HuH-7.5 (cell line): ENCODE measurements at places on chromosomes 13 and 19.

- DNase-seq = no peak
Measured at GRCh38 chr19:55272142-55272541, 7.8 kb downstream of the HSPBP1 start.

GRCh38 chr13:73517766-73518165, 459.0 kb downstream of the KLF5 start:
- no peak for DNase-seq

GRCh38 chr13:42561752-42562467, 12.0 kb upstream of the TNFSF11 start:
- no peak for DNase-seq

GRCh38 chr13:113320226-113320875, 23.3 kb downstream of the LAMP1 start:
- no peak for DNase-seq

GRCh38 chr19:29645911-29646310, 19.4 kb upstream of the PLEKHF1 start:
- DNase-seq = no peak

GRCh38 chr19:7598180-7598579, 2.5 kb downstream of the CAMSAP3 start:
- DNase-seq = no peak

GRCh38 chr13:49410006-49410405, 33.9 kb downstream of the CAB39L start:
- DNase-seq = no peak

DNA sequence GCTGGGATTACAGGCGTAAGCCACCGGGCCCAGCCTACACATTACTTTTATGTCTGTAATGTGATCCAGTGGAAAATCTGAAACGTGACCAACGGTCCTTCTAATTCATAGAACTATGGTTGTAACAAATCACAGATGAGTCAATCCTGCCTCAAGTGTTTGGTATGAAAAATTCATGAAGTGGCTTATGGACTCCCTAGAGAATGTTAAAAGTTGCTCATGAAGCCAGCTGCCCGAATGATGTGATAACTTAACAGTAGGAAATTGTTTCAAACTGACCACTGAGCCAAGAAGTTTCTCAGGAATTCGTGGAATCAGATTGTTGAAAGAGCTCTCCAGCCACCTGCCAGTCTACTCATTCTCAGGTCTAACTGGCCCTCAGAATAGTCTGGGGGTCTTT, 59.4 kb upstream of the FARP1 start:
- DNase-seq = no peak

GRCh38 chr13:32737111-32737571, 150.9 kb downstream of the PDS5B start:
- no peak for DNase-seq

GRCh38 chr13:99629641-99630040, 128.4 kb downstream of the TM9SF2 start:
- DNase-seq = no peak

DNA sequence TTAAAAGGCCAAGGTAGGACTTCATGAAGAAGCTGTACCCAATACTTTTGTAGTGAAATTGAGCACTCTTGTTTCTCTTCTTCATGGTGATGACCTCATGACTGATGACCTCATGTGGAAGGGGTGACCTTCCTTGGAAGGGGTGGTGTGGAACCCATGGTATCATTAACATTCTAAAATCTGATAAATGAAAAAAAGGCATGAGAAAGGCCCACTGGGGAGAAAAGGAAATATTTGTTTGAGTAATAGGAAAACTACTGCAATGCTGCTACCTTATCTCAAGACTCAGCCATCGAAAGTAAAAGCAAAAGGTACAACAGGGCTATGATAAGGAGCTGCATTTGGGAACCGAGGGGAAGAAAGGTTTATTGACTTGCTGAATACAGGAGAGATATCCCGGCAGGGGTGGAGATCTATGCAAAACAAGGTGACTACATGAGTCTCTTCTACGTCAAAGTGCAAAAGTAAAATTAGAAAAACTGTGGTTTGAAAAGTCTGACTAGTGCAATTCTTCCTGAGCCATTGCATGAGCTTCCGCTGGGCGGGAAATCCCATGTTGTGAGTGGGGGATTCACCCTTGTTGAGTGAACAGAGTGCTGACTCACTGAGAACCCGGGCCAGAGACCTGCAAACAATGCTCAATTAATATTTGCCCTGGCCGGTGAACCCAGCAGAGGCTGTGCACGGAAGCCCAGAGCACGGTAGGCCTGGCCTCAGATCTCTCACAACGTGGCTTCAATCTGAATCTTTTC, 138.9 kb upstream of the RFC3 start:
- DNase-seq = peak; percentile 75

GRCh38 chr19:16372065-16372915, 47.7 kb downstream of the KLF2 start:
- DNase-seq = no peak

- no peak for DNase-seq
Measured at GRCh38 chr13:98768522-98768921, 16.1 kb upstream of the SLC15A1 start.

DNA sequence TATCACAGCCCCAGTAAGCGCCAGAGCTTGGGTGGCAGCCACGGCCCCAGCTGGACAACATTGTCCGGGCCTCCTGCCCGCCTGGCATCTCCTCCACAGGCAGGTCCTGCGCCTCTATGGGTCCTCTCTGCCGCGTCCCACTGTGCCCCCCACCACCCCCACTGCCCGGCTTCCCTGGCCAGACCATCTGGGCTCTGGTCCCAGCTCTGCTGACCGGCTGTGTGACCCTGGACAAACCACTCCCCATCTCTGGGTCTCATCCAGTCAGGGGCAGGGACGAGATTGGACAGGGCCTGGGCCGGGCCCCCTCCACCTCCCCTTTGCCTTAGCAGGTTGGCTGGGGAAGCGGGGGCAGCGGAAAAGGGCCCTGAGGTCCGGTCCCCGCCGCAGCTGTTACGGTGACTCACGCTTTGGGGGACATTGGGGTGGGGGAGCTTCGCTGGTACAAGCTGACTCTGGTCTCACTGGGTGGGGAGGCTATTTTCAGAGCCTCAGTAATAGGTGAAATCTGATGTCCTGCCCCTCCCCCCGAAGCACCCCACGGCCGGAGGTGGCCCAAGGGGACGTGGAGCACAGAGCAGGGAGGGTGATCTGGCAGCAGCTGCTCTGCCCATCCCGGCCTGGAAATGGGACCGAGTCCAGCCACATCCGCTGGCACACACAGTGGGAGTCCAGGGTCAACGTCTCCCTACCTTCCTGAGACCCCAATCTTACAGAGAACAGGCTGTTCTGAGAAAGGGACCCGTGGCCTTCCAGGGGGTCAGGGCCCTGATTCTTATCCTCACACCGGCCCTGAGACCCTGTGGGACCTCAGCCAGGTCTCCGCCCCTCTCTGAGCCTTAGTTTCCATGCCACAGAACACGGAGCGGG, 9.1 kb downstream of the NFIC start:
- no peak for DNase-seq

- no peak for DNase-seq
Measured at GRCh38 chr13:59522652-59523051, 641.1 kb downstream of the DIAPH3 start.

DNA sequence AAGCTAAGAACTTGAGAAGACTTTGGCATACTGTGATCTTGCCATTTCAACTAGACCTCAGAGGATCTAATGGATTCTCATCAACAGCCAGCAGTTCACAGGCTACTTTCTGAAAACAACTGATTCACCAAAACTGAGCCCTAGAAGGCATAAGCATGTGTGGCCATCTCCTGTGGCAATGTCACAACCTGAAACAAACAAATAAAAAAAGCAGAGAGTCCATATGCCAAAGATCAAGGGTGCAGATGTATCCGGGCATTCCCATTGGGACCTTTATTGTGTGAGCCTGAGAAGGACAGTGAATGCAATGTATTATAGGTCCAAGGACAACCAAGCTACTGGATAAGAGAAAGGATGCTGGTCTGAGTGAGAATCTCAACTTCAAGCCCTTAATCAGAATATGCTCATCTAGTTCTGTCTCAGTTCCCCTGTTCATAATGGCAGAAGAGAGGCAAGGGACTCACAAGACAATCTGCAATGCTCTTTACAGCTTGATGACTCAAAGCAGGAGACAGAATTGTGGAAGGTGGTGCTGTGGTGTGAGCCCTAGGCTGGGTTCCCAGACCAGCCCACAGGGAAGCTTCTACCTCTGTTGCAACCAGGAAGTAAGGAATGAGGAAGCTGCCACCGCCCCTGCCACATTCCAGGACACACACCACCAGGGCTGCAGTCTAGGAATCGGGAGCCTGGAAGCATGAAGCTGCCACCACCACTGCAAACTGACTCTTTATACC, 133.7 kb downstream of the RAP2A start:
- peak; percentile 27 for DNase-seq

DNA sequence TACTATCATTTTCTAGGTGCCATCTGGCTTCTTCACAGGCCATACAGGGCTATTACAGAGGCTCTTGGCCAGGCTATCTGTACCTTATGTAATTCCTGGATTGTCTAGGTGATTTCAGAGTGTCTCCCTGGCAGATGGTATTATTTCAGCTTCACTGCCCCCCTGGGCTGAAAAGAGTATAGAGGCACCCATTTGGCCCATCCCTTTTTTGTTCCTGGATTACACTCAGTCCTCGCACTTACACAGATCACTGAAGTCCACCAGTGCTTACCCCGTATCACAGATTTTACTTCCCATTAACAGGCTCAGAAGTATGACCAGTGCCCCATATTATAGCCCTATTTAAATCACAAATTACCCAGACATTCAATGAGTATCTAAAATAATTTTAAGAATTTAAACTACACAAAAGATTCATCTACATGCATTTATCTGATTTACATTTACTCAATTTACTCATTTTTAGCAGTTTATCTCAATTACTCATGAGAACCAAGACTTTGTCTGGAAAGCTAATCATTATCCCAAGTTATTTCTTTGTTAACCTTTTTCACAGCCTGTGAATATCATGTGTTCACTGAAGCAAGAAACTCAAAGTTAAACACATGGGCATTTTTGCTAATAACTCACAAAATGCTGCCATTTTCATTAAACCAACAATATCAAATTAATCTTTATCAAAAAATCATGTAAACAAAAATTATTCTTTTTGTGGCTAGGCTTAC, 121.0 kb downstream of the PCDH20 start:
- no peak for DNase-seq

DNA sequence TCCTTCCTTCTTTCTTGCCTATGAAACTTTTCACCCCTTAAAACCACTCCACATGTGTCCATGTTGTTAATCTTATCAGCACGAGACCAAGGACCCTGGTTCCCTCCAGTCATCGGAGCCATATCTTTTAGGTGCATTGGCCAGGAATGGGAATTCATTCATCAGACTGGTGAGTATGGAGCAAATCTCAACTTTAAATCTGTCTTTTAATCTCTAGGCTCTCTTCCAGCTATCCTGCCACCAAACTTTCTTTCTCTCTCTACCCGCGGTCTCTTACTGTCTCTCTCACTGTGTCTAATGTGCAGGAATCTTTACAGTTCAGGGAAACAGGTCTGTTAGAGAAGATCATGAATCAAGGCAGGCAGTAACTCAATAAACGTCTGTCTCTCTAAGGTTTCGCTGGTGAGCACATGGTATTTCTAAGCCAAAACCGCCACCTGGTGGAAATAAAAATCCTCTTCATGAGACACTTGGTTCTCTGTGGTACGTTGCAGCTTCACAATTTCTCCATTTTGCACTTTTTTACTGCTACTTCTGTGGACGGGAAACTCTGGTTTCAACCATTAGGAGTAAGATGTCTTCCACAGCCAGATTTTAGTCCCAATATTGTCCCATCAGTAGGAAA, 16.1 kb downstream of the LGALS16 start:
- DNase-seq = peak; percentile 25

DNA sequence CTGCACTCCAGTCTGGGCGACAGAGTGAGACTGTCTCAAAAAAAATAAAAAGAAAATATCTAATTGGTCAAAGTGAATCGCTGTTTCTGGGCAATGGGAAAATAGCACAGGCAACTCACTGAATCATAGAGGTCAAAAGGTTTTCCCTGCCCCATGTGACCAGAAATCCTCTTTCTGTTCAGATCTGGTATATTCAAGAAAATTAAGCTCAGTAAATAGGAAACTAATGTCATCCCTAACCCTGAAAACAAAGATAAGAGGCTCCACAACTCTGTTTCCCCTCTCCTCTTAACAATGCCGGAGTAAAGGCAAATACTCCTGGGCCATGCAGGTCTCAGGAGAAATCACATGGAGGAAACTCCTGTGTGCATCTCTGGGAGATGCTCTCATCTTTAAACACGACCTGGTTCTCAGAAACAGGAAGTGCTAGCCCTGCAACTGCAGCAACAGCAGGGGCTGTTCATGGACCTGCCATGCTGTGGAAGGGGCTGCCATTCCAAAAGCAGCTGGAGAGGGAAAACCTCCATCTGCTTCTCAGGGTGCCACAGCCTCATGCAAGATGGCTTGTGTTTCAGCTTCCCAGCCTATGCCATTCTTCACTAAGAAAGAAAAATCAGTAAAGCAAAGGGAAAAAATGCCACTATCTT, 47.5 kb upstream of the SLC7A9 start:
- no peak for DNase-seq

- DNase-seq = no peak
Measured at GRCh38 chr13:110756219-110756631, 42.7 kb downstream of the ING1 start.

GRCh38 chr13:98480915-98481877, 95.7 kb downstream of the STK24 start:
- no peak for DNase-seq

- peak; percentile 81 for DNase-seq
Measured at GRCh38 chr19:46860846-46861690, at the start of gene ARHGAP35. Gene ARHGAP35 (plus strand): TSS chr19:46860997. CDS start chr19:46918676, 57,679 bp downstream.

- DNase-seq = no peak
Measured at GRCh38 chr19:5738423-5738822, 18.0 kb downstream of the CATSPERD start.

- DNase-seq = no peak
Measured at GRCh38 chr13:19185865-19186645, 4.4 kb upstream of the TUBA3C start.

- no peak for DNase-seq
Measured at GRCh38 chr13:103497404-103497803, 431.2 kb upstream of the SLC10A2 start.

- no peak for DNase-seq
Measured at GRCh38 chr19:38528213-38528755, 89.5 kb downstream of the MAP4K1 start.

GRCh38 chr19:1243768-1244692, 2.5 kb downstream of the ATP5F1D start:
- peak; percentile 99 for DNase-seq

DNA sequence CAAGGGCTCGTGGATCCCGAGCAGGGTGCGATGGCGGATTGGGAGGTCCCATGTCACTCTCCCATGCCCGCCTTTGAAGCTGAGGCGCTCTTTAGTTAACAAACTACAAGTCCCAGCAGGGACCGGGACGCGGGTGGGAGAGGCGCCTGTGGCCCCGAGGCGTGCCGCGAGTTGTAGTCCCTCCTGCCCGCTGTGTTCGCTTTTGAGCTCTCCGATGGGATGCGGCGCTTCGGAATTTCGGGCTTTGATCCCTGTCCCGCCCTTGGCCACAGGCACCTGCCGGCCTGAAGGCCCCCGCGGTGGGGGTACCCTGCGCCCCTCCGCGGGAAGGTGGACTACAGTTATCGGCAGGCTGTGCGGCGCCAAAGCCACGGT, 11.0 kb downstream of the CYTH2 start:
- no peak for DNase-seq

GRCh38 chr19:38740932-38741331, 3.3 kb downstream of the CAPN12 start:
- no peak for DNase-seq

- no peak for DNase-seq
Measured at GRCh38 chr19:29285878-29286277, 72.9 kb upstream of the UQCRFS1 start.

GRCh38 chr13:94784066-94784465, 71.7 kb upstream of the SOX21 start:
- no peak for DNase-seq
